ENCODE measurements at places on chromosomes 7 and 10.

GRCh38 chr10:110363572-110364411, 59.1 kb upstream of the SMNDC1 start:
- DNase-seq, result no peak

GRCh38 chr7:982511-983003, 424 bp upstream of the CYP2W1 start:
- DNase-seq, result no peak

- no peak for DNase-seq
These were observed 8.4 kb upstream of the UCN3 start for GRCh38 chr10:5356302-5356763.

DNA sequence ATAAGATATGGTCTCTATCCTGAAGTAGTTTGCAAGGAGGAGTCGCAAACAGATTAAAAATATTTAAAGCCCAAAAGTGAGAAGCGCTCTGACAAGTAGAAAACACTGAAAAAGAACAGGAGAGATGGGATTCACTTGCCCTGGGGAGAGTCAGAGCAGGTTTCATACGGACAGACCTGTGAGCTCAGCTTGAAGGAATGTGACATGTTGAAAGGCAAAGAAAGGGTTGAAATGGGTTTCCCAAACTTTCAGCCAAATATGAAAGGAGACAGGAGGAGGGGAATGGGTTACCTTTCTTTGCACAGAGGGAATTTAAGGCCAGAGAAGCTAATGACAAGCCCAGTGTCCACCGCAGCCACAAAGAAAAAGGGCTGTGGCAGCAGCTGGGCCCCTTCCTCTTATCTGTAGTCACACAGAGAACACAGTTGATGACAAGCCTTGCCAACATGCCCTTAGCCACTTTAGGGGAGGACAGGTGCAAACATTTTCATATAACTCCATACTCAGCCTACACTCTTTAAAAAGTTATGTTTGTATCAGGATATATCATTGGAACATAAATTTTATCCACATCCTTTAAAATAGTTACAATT, 14.9 kb downstream of the HOXA1 start:
- DNase-seq, result no peak

DNA sequence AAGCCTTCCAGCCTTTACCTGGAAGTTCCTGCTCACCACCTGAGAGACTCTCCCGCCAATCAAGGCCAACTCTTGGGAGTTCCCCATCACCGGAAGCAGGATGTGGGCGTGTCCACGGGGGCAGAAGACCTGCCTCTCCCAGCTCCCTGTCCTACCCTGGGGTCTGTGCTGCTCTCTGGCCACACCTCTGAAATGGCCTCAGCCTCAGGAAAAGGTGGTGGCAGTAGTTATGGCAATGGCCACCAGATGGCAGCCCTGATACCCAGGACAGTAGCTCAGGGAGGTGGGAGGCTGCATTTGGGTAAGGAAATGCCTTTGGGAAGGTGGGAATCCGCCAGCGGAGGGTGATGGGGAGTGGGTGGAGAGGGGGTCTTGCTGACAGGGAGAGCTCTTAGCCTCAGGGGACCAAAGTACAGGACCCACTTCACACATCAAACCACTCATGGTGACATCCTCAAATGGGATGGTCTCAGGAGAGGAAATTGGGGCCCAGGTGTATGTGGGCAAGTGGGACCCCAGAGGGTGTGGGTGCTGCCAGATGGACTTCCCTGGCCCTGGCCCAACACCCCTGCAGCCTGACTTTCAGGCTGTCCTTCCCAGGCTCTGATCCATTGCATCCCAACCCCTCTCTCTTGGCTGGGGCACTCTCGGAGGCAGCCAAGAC, 33.9 kb downstream of the KAZALD1 start:
- DNase-seq, result peak; percentile 65

- DNase-seq, result no peak
These were observed 316.2 kb downstream of the SORCS3 start for GRCh38 chr10:104957178-104957841.

DNA sequence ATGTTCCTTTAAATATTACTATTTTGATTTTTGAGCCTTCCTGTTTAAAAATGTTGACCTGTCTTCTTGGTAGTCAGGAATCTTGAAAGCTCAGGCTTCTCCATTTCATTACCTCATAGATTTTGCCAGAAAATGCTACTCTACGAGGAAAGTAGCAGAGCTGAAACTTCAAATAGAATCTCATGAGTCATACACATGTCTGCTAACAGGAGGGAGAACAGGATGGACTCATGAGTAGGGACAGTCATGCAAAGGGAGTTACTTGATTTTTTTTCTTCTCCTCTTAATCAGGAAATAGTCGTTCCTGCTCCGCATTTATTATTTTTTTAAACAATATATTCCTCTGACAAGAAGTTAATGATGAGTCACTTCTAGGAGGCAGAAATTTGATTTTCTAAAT, 37.0 kb upstream of the MINDY3 start:
- no peak for DNase-seq

GRCh38 chr7:35820858-35821257, 20.0 kb downstream of the SEPTIN7 start:
- no peak for DNase-seq

GRCh38 chr10:129459762-129460539, 7.1 kb upstream of the MGMT start:
- no peak for DNase-seq

DNA sequence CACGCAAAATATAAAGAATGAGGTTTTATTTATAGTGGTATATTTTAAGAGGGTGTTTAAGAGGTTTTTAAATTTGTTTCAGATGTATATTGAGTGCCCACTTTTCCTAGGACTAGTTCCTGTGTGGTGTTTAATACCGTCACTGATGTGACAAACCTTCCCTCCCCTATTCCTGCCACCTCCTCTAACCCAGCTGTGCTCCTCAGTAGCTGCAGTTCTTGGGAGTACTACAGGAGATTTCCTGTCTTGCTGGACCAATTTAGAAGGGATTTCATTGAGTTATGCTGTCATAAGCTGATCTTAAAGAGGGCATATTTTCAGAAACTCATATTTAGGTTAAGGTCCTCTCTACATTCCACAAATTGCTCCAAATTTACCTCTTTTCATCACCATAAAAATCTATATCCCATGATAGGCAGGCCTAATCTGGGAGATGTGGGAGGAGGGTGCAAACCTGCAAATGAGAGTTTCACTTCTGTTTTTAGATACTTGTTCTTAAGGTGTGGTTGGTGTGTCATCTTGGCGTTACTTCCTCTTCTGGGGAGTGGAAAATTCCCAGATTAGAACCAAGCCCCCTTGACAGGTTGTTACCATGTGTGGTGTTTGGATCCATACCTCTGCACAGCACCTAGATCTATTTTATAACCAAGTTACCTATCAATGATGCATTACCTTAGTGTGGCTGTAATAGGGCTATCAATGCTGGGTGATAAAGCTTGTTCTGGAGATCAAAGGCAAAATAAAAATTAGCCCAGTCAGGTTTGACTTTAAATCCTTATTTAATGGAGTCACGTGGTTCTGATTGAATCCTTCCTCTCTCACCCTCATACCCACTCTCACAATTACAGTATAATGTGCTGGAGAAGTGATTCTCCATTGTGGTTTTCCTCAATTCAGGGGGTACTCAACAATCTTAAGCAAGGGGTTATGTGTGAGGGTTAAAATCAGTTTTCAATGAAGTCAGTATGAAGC, 141.1 kb downstream of the CDK14 start:
- DNase-seq, result no peak

DNA sequence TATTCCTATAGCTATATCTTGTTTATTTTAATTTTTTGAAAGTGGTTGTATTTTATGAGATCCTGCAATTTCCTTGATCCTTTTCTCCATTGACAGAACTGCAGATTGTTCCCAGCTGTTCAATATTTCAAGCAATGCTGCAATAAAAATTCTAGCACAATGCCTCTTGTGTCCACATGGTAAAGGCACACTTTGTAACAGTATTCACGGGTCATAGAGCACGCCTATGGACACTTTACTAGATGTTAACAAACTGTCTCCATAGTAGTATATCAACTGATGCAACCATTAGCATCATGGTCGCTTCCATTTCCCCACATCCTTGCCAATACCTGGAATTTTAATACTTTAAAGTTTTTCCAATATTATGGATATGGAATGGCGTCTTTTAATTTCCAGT, 123.9 kb upstream of the FZD8 start:
- DNase-seq, result no peak

GRCh38 chr10:89476150-89476549, 59.2 kb downstream of the SLC16A12 start:
- DNase-seq, result no peak

DNA sequence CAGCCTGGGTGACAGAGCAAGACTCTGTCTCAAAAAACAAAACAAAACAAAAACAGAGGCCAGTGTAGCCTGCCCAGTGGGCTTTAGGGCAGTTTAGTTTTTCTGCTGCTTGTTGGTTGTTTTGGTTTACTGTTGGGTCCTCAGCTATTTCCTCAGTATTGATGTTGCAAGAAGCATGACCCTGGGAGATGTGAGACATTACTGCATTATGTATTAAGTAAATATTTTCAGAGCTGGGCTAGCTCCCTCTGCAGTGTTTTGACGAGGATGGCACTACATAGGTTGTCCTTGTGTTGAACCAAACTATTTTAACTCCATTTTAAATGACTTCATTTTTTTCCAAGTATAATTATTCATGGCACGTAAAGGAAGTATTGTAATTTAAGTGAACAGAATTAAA, 4.8 kb downstream of the AKAP9 start:
- DNase-seq, result no peak

GRCh38 chr7:132575419-132575981, 770 bp downstream of the PLXNA4 start:
- DNase-seq, result no peak

- DNase-seq, result no peak
These were observed 1.2 kb downstream of the GATA3 start for GRCh38 chr10:8055420-8056349.

DNA sequence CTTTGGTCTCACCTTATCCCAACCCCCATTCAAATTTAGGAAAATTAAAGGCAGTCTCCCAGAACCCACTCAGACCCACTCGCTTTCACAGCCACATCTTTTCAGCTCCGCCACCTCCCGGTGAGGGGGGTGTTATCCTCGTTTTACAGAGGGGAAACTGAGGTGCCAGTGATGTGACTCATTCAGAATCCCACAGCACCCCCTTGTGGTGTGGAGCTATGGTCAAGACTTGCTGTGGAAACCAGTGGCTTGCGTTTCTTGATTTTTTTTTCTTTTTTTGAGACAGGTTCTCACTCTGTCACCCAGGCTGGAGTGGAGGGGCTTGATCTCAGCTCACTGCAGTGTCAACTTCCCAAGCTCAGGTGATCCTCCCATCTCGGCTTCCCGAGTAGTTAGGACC, 27.6 kb downstream of the SLC35G1 start:
- no peak for DNase-seq
